ENCODE measurements at places on chromosomes 6 and 20.

DNA sequence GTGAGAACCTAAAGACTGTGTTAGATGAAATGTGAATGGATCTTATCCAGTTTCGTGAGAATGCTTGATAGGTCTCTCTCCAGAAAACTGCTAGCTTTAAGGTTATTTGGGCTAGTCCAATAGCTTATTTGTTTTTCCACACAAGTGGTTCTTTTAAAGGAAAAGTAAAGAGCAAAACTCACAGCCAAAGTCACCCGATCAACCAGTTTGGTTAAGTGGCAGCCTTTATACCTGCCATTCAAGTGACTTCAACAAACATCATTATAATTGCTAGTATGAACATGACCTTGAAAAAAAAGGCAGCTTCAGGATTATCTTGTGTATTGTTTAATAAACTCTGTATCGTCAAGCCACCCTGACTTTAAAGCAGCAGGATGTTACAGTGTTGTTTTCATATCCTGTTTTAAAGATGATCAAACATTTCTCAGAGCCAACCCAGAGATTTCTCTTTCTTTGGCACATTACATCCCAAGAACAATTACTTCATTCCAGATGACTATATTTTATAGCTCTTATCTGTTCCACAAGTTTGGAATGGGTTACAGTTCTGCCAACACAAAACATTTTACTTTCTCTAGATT, 253.4 kb downstream of the EPHA7 start:
- no peak for DNase-seq

DNA sequence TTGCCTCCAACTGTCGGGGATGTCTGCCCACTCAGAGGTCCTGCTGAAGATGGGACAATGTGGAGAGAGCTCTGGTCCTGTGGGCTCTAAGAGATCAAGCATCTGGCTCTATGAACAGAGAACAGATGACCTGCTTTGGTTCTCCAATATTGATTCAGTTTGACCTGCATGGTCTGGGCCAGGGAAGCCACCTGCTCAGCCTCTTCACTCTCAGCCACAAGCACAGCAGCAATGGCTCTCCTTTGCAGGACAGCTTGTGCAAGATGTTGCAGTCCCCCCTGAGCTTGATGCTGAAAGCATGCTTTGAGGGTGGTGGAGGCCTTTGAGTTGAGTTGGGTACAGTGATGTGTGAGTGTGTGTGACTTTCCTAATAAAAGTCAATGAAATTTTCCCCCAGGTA, 18.6 kb upstream of the MCM3 start:
- DNase-seq = no peak

- no peak for DNase-seq
Observed at GRCh38 chr6:52617087-52617486, 40.2 kb upstream of the TRAM2 start.

- DNase-seq = no peak
Observed at GRCh38 chr20:58129721-58130151, 98.7 kb downstream of the ANKRD60 start.

- no peak for DNase-seq
Observed at GRCh38 chr20:61524951-61525666, 273.0 kb downstream of the CDH4 start.

GRCh38 chr20:30811885-30812671, 445.4 kb upstream of the DEFB115 start:
- DNase-seq = no peak

GRCh38 chr6:119241111-119241465, 108.5 kb downstream of the MAN1A1 start:
- DNase-seq = no peak

- no peak for DNase-seq
Observed at GRCh38 chr20:62742550-62742949, 33.9 kb downstream of the NTSR1 start.

DNA sequence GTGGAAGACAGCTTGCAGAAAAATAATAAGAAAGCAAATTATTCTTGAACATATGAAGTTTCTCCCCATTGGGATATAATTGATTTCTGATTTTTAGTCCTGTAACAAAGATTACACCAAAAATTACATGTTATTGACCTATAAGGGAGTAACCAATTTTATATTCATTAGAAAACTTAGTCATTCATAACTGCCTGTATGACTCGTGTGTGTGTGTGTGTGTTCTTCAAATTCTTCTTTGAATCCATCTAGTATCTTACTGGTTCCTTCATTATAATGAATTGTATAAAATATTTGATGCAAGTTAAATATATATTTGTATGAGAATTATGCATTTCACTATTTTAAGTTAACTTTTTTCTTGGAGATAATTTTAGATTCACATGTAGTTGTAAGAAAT, 310.4 kb downstream of the HAO1 start:
- no peak for DNase-seq

DNA sequence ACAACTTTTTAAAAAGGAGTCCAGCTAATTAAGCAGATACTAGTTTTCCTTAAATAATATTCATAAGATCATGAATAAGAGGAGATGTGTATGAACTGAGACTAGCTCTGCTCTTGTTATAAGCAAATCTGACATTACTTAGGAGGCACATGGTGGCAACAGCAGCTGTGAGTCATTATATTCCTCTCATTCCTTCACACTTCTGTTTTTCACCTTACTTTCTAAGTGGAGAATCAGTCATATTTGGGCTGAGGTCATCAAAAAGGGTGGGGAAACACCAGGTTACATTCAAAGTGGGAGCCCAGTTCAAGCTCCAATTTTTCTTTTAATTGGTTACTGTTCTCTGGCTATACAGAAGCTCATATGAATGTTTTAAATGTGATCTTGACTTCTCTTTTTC, 6.0 kb upstream of the RIPPLY2 start:
- no peak for DNase-seq

GRCh38 chr6:47097092-47097945, 55.2 kb upstream of the ADGRF1 start:
- peak; percentile 45 for DNase-seq

- no peak for DNase-seq
Observed at GRCh38 chr20:46803123-46804020, 91.3 kb upstream of the EYA2 start.

GRCh38 chr6:11412616-11413015, 124.9 kb upstream of the TMEM170B start:
- DNase-seq = no peak

GRCh38 chr6:120759570-120759969, 574.7 kb downstream of the TBC1D32 start:
- no peak for DNase-seq

- DNase-seq = no peak
Observed at GRCh38 chr6:11248974-11249761, 16.7 kb upstream of the NEDD9 start.

GRCh38 chr20:23163562-23163961, 77.4 kb upstream of the CD93 start:
- DNase-seq = no peak

DNA sequence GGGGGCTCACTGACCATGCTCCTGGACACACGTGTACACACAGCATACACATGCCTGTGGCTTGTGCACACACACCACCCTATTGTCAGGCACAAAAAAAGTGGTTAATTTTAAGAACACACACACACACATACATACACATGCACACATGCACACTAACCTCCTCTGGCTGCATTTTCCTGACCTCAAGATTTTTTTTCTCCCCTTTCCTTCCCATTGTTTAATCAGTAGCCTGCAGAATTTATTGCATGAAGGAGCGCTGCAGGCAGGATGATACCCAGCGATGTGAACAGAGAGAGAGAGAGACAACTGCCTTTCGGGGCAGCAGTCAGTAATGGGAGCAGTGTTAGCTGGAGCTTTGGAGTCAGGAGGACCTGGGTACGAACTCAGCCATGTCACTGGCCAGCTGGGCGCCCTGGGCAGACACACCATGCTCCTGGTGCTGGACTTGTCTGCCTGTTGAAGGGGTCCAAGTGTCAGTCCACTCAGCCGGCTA, 990 bp upstream of the TRAF3IP2 start:
- no peak for DNase-seq

GRCh38 chr6:64227863-64228262, 592.3 kb downstream of the PHF3 start:
- DNase-seq = no peak

- DNase-seq = no peak
Observed at GRCh38 chr20:12287575-12287974, 369.9 kb downstream of the BTBD3 start.

GRCh38 chr6:141488488-141488887, 644.2 kb upstream of the GJE1 start:
- DNase-seq = no peak

GRCh38 chr6:119466226-119466625, 116.7 kb upstream of the MAN1A1 start:
- no peak for DNase-seq

- DNase-seq = no peak
Observed at GRCh38 chr6:101689156-101689555, 295.6 kb downstream of the GRIK2 start.

DNA sequence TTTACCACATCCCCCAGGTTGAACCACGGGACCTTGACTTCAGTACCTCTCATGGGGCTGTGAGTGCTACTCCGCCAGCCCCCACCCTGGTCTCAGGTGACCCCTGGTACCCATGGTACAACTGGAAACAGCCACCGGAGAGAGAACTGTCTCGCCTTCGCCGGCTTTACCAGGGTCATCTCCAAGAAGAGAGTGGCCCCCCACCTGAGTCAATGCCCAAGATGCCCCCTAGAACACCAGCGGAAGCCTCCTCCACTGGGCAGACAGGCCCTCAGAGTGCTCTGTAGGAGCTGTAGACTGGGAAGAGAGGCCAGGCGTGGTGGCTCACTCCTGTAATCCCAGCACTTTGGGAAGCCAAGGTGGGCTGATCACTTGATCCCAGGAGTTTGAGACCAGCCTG, 1.2 kb upstream of the ATAT1 start:
- DNase-seq = no peak

GRCh38 chr6:156760377-156760776, 16.8 kb upstream of the ARID1B start:
- DNase-seq = no peak

GRCh38 chr6:41644297-41644879, 6.1 kb downstream of the MDFI start:
- DNase-seq = no peak

DNA sequence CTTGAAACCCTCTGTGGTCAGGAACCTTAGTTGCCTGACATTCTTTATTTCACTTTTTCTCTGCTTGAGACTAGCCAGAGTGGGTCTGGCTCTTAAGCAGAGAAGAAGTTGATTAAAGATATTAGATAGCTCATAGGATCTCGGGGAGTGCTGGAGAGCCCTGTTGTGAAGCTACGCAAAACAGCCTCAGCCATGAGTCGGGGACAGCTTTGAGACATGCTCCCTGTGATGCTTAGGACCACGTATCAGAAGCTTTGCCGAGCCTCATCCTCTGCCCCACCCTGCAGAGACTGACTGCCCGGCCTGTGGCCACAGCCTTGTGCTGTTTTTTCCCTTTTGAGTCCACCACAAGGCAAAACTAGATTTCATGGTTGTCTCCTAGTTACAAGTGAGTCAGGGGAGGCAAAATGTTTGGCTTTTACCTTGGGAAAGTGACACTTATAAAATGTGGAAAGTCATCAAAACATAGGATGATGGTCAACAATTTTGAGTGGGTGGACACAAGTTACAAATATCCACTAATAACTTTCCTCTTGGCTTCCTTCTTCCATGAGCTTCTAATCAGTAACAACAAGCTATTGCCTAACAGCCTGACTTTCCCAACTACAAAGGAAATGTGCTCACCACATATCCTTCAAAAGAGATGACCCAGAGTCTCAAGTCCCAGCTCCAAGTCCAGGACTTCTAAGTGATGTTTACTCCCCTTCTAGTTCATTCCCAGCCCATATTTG, 108.4 kb downstream of the JAG1 start:
- DNase-seq = no peak

- DNase-seq = no peak
Observed at GRCh38 chr6:170062209-170062914, 228.5 kb downstream of the DLL1 start.

DNA sequence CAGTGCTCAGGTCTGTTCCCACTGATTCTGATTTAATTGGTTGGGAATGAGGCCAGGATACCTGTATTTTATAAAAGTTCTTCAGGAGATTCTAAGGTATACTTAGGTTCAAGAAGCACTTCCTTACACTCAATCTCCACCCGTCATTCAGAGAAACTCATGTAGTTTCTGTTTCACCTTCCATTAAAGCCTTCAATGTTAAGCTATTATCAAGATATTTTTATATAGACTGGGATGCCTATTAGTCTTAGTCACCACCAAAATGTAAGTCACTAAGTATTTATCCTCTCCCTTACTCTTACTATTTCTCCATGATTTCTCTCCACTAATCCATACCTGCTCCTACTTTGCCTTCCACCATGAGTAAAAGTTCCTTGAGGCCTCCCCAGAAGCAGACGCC, 38.1 kb upstream of the GCLC start:
- no peak for DNase-seq

DNA sequence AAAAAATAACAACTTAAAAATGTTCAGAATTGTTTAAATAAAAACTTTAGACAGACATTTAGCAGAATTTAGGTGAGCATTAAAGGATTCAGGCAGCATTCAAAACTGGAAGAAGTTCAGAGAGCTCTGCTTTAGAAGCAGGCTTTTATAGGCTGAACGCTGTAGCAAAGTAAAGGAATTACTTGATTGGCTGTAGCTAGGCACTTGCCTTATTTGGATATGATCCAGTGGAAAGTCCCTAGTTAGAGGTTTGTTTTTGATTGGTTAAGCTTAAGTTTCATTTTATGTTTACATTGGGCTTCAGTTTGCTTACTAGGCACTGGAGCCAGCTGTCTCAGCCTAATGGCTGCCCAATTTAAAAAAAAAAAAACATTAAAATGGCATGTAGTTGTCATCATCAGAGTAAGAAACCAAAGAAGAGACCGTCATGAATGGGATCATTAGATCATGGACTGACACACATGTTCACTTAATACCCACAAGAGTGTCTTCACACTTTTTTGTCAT, 65.1 kb downstream of the CBFA2T2 start:
- peak; percentile 9 for DNase-seq

DNA sequence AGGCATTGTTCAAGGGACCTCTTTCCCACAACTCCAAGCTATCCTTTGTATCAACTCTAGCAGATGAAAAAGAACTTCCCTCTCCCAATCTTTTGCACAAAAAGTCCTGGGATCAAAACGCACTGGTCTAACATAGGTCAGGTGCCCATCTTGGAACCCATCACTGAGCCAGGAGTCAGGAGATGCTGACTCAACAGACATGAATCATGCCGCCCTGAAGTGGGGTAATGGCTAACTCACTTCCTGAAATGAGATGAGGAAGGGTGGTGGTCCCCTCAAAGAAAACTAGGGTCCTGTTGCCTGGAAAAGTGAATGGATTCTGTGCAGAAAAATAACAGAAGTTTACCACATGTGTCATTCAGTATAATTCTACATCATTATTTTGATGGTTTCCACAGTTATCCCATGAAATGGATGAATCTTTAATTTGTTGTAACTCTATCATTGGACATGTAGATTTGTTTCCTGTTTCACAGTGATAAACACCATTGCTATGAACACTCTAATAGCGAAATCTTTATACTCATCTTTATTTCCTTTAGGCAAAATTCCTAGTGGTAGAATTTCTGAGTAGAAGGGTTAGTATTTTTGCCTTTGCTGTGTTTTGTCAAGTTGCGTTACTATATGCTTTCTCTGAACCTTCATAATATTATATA, 151.3 kb downstream of the SLC16A10 start:
- no peak for DNase-seq

- DNase-seq = no peak
Observed at GRCh38 chr6:40247516-40248115, 313.4 kb upstream of the MOCS1 start.

GRCh38 chr6:118649918-118650581, 1.3 kb downstream of the CEP85L start:
- DNase-seq = no peak
